ENCODE measurements at places on chromosomes 16 and 17.

DNA sequence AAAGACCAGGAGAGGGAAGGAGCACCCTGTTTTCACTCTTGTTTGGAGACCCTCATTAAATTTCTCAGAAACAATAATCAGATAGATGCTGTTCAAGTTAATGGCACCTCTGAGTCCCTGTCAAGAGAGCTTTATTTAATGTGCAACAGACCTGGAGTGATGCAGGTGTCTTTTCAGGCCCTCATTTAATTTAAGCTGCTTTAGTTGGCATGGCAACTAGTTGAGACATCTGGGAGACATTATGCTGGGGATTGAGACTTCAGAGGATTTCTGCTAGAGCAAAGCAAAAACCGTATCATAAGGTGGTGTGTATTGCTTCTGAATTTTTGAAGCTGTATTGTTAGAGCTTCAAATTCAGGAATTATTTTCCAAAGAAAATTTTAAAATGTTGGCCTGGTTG is 108.5 kb downstream of the NLK start:
- DNase-seq: no peak

- no peak for DNase-seq
Observed at GRCh38 chr17:67248291-67248690, 3.3 kb upstream of the HELZ start.

- DNase-seq: no peak
Observed at GRCh38 chr16:89606006-89606405, 7.4 kb upstream of the DPEP1 start.

GRCh38 chr17:229709-230394 is 48.4 kb upstream of the DOC2B start:
- DNase-seq: no peak

- peak; percentile 61 for DNase-seq
Observed at GRCh38 chr17:7444682-7445618, at the start of gene CHRNB1. CHRNB1 (plus strand) TSS chr17:7445061; CDS start chr17:7445128, 67 bp downstream.

DNA sequence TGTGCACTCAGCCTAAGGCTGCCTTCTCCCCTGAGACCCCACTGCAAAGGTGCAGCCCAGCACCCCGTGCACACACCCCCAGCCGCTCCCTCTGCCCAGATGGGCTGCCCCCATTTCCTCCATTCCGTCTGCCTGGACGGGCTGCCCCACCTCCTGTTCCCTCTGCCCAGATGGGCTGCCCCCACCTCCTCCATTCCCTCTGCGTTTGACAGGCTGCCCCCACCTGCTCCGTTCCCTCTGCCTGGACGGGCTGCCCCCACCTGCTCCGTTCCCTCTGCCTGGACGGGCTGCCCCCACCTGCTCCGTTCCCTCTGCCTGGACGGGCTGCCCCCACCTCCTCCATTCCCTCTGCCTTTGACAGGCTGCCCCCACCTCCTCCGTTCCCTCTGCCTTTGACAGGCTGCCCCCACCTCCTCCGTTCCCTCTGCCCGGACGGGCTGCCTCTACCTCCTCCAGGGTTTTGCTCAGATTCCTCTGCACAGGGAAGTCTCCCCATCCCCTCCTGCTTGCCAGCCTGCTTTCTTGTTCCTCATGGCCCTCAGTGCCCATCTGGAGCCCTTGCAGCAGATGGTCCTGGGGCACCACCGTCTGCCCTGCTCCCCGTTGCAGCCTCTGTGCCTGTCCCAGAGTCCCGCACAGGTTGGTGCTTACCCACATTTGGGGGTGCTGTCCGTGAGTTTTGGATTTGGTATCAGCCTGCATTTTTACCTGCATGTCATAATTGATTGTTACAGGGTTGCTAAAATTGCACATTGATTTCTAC is 23.4 kb upstream of the IL17C start:
- DNase-seq: no peak

DNA sequence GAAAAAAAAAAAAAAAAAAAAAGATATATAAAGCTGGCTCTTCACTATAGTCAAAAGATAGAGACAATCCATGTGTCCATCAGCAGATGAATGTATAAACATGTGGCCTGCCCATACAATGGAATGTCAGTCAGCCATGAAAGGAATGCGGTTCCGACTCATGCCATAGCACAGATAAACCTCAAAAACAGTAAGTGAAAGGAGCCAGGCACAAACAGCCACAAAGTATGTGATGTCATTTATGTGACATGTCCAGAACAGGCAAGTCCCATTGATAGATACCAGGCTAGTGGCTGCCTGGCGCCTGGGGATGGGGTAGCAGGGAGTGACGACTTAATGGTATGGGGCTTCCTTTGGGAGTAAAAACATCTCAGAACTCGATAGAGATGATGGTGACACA is 155.7 kb downstream of the CMIP start:
- DNase-seq: no peak

DNA sequence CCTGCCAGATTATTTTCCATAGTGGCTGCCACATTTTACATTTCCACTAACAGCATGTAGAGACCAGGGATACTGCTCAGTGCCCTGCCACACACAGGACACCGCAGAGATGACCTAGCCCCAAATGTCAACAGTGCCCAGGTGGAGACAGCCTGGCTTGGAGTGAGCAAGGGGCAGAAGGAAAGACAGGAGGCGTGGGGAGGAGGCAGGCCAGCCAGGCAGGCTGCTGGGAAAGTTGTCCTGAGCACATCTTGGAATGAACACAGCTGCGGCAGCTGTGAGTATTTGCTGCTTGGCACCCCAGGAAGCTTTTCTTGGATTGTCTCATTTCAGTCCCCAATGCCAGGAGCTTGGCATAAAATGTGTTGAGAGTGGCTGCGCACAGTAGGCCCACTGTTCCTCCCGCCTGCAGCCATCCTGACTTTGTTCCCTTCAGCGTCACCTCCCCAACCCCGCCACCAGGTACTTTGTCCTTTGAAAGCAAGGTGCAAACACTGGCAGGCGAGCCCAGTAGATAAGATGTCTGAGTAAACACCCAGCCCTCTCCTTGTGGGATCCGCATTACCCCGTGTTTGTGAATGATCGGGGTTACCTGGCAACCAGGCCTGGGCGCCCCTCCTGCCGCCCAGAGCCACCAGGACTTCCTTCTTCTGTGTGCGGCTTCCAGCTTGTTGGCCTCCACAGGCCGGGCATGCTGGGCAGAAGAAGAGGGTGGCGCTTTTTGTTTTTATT is 114.0 kb downstream of the CMIP start:
- DNase-seq: no peak

DNA sequence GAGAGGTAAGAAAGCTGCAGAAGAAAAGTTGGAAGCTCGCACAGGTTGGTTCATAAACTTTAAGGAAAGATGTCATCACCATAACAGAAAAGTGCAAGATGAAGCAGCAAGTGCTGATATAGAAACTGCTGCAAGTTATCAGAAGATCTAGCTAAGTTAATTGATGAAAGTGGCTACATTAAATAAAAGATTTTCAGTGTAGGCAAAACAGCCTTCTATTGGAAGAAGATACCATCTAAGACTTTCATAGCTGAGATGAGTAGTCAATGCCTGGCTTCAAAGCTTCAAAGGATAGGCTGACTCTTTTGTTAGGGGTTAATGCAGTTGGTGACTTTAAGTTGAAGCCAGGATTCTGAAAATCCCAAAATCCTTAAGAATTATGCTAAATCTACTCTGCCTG is 24.0 kb downstream of the CYLD start:
- DNase-seq: no peak

DNA sequence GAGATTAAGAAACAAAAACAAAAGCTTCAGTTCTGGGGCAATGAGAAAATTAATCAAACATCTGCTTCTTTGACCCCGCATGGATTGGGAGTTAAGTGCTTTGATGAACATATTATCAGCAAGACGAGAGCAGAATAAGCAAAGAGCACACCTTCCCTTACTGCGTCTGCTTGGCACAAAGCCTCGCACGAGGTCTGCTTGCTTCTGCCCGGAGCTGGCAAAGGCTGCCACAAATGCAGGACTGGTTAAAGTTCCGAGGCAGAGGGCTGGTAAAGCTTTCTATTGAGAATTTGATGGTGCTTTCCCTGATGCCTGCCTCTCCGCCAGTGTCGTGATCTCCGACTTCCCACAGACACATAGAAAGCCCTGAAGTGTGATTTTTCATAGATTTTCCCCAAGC is 17.0 kb downstream of the VAT1L start:
- DNase-seq: no peak

DNA sequence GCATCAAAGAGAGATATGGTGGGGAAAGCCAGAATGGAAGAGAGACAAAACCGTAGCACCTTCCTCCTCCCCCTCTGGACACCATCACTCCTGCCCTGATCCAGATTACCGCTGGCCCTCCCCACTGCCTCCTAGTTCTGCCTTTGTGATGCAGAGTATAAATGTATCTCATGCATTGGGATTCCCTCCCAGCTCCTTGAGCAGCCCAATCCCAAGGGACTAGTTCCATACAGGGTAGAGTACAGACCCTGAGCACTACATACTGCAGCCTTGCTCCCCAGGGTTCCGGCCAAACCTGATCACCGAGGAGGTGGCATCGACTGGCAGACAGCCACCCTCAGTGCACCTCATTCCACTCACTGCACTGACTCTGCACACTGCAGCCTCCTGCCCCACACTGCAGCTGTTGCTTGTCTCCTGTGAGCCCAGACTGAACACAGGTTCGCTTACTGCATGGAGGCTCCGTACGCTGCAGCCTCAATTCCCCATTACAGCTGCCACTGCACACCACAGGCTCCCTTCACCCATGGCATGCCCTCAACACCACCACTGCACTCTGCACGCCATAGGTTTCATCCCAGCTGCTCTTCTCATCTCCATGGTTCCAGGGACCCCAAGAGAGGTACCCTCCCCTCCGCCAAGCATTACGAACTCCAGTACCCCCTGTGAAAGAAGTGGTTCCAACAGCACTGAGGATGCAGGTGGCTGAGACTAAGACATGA is 1.7 kb upstream of the THRA start:
- no peak for DNase-seq

GRCh38 chr16:57239107-57239506 is 6.0 kb upstream of the ARL2BP start:
- DNase-seq: no peak

GRCh38 chr17:41548844-41549595 is 20.9 kb upstream of the KRT19 start:
- peak; percentile 89 for DNase-seq

- no peak for DNase-seq
Observed at GRCh38 chr16:27450196-27450549, 48.2 kb downstream of the IL21R start.

DNA sequence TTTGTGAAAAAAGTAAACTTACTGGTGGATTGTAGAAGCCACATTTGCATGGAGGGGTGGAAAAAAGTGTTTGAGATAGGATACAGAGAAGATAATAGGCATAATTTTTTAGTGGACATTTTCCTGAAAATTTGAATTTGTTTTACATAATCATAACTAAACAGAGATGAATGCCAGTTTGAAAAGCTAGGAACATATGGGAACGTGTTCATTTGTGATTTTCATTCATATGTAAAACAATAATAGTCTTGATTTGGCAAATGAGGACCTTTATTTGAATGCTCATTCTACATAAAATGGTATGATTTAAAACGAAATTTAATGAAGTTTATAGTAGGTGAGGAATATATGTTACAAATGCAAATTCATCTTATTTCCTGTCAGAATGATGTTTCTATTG is 263.9 kb downstream of the BCAS3 start:
- DNase-seq: no peak

DNA sequence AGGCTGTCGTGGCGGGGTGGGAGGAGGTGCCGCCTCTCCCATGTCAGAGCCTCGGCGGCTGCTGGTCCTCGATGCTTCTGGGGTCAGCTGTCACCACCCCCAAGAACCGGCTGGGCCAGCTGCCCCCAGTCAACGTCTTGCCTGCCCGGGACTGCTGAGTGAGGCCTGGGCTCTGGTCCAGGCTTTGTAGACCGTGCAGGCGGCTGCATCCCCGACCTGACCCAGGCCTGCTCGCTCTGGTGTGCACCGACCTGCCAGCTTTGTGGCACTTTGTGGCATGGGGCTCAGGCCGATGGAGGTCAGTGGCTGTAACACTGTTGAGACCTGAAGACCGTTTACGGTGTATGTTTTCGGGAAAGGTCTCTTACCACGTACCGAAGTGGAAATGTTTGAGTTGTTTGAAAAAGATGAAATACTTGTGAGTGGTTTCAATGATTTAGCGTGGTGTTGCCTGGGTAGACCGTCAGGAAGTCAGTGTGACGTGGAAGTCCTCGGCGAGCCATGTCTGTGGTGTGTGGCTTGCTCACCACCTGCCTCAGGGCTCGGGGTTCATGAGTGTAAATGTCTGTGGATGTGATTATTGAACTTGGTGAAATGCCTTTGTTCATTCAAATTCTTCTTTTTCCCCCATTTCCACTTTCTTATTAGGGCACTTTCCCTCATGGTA is 53.2 kb upstream of the ZNF750 start:
- peak; percentile 71 for DNase-seq

DNA sequence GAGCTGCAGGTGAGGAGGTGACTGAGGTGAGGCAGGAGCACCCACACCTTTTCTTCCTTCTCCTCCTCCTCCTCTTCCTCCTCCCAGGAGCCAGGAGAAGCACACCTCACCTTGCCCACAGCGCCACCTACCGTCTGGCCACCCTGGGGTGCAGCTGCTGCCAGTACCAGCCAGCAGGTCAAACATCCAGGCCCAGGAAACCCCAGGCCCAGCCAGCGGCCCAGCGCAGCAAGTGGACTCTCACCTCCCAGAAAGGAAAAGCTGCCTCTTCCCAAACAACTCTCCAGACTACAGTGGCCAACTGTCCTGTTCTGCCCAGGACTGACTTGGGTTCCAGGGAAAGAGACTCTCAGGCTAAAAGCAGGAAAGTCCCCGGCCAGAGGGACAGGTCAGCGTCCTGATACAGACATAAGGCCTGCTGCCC is 22.7 kb downstream of the PEMT start:
- DNase-seq: peak; percentile 91

DNA sequence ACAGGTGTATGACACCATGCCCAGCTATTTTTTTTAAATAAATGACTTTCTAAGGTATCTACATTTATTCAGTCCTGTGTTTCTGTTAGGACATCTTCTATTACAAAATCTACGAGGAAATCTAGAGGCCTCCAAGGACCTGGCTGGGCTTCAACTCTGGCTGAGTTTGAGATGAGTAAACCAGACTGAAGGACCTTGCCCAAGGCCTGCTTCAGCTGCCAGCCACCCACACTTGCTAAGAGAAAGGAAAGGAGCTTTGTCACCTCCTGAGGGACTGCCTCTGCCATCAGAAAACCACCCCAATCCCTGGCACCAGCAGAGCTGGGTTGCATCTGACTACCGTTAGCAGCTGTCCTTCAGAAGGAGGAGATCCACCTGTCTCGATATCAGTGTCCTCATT is 1.3 kb upstream of the MYO1D start:
- no peak for DNase-seq

DNA sequence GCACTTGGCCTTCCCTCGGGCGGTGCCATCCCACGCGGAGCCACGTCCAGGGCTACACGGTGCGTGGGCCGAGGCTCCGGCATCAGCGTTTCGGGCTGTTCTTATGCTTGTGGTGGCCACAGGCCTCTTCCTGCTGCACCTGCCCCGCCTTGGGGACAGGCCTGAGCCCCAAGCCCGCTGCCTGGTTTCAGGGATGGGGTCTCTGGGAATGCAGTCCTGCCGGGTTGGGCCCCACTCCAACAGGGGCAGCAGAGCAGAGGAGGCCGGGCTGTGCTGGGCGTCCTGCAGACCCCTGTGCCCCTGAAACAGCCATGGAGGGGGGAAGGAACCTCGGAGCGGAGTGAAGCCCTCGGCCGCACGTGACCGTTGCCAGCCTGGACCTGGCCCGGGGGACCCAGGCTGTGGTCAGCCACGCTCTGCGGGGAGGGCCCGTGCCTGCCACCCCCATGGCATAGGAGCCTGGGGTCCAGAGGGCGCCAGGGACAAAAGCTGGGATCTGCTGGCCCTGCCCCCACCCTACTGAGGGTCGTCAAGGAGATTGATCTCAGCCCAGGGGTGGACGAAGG is 453 bp upstream of the WFIKKN1 start:
- no peak for DNase-seq

Measured in activated CD8-positive, alpha-beta memory T cell treated with anti-CD3 and anti-CD28 coated beads, Interleukin-2, amount 50 U/mL, for 48 hours (primary cell).